ENCODE measurements at places on chromosomes 1 and 21.
A peak's percentile ranks its signal among the peaks of the same experiment; 100 is the strongest.

DNA sequence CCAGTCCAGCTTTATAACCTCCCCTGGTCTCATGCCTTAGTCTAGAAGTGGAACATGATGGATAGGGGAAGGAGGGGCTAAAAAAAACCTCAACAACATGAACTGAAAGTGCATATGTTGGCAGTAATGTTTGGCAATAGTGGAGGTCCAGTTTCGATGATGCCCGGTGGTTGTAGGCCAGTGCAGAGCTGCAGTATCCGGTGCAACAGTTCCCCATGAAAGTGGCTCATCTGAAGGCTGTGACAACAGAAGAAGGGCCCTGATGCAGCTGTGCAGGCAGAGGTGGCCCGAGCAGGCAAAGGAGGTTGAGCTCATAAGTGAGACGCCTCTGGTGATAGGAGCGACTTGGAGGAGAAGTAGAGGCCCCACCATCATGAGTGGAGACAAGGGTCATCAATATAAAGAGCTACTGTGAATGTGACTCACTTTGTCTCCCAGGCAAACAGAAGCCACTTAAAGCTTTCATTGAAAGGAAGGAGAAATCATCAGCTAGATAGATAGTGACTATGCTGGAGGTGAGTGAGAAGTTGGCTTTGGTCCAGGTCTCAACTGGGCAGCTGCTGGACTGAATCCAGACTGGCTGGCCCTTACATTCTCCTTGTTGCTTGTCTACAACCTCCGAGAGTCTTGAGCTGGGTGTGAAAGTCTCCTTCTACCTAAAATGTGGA, 10.2 kb upstream of the CREG1 start:
- DNase-seq, result no peak

GRCh38 chr1:86704972-86705664, 742 bp downstream of the SH3GLB1 start:
- peak; percentile 5 for DNase-seq

DNA sequence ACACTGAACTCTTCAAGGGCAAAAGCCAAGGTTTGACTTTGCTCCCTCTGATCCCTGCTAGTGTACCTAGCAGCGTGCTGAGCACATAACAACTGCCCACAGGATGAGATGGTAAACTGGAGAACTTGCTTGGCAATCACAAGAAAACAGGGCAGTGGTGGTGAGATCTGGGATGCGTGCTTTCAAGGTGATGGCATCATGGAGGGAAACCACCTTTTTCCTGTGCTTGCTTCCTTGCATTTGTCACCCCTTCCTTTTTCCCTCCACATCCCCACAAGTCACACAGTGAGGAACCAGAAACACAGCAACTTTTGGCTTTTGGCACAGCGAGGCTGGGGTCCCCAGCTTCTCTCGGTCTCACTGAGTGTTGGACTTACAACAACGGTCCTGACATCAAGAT, 31.4 kb upstream of the BECN2 start:
- no peak for DNase-seq

DNA sequence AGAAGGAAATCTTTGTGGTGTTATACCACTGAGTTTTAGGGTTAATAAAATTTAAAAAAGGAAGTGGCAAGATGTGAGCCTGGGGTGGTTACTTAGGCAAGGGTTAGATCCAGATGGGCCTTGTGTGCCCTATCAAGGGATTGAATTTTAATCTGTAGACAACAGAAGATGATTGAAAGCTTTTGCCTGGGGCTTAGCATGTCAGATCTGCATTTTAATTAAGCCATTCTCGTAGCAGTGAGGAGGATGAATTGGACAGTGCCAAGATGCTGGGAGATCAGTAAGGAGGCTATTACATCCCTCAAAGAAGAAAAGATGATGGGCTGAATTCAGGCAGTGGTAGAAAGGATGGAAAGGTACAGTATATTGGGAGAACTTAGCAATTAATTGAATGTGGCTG, 42.3 kb downstream of the HMGB4 start:
- DNase-seq, result no peak

DNA sequence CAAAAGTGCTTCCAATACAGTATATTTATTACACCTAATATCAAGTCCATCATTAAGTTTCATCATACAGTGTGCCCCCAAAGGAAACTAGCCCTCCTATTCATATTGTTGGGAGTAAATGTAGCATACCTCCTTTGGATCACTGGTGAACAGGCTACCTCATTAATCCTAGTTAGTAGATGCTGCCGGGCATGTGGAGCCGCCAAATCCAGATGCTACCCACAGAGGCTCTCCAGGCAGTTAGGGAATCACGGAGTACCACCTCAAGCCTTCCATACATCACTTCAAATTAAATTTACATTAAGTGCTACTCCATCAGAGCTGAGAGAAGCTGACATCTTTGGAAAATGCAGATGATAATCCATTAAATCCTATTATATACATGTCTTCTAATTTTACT, 121.7 kb upstream of the FOXD3 start:
- no peak for DNase-seq

DNA sequence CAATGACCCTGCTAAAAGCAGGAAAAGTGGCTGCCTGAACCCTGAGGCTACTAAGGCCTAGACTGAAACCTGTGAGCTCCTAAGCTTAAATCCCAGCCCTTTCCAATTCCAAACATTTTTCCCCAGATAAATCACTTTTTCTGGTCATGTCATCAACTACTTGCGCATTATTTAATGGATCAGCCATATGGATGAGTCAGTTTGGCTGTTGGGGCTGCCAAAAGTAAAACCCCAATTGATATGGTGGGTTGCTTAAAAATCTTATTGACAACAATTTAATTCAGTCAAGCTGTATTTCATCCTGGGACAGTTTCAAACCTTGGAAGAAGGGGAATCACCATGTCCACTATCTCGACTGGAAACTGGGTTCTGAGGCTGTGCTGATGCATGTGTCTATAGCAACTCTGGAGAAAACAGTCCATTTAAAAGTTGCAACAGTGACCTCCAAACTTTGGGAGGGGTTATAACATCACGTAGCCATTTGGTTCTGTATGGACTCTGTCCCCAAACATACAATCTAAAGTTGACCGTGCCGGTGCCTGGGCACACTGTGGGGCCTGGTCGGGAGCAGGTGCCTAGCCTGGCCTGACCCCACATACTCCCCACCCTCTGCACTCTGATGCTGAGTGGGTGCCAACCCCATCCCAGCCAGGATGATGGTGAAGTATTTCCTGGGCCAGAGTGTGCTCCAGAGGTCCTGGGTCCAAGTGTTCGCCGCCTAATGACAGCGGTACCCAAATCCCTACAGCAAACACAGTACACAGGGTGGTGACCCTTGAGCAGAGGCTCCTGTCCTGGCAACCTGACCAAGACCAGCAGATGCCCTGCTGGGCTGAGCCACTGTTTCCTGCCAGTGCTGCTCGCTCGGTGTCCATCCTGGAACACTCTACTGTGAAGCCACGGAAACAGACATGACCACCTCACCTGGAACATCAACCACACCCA, 46.5 kb upstream of the LRRC52 start:
- DNase-seq, result no peak

DNA sequence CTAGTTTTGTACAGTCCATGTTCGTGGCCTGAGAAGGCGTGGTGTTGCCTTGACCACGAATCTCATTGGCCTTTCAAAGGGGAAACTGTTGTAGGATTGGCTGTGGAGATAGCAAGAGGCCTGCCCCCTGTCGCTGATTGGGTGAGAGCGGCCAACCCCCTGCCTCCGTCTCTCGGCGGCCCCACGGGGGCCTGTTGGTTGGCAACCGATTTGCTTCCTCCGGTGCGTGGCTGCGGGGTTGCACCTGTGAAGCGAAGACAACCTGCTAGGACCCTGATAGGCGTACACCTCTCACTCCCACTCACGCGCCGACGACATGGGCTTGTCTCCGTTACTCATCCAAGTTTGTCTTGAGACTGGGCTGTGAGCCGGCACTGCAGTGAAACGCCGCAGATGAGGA, at the start of gene UBE2U:
TSS of gene UBE2U (plus strand) at position 204 of the 400 bp plus-strand sequence. CDS start 428 bp downstream, outside the sequence.
- no peak for DNase-seq

DNA sequence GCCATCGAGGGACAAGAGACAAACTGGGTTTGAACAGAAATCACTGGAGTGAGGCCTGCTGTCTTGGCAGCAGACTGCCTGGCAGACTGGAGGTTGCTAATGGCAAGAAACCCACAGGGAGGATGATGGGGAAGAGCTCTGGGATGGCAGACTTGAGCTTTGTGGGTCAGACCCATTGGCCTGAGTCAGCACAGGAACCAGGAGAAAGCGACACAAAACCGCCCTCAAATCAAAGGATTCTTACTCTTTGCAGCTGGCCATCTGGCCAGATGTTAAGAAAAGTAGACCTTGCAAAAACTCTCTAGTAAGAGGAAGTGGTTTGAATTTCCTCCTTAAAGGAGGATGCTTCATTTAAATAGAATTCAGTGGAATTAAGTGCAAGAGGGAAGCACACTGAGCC, 195.2 kb upstream of the JUN start:
- no peak for DNase-seq

DNA sequence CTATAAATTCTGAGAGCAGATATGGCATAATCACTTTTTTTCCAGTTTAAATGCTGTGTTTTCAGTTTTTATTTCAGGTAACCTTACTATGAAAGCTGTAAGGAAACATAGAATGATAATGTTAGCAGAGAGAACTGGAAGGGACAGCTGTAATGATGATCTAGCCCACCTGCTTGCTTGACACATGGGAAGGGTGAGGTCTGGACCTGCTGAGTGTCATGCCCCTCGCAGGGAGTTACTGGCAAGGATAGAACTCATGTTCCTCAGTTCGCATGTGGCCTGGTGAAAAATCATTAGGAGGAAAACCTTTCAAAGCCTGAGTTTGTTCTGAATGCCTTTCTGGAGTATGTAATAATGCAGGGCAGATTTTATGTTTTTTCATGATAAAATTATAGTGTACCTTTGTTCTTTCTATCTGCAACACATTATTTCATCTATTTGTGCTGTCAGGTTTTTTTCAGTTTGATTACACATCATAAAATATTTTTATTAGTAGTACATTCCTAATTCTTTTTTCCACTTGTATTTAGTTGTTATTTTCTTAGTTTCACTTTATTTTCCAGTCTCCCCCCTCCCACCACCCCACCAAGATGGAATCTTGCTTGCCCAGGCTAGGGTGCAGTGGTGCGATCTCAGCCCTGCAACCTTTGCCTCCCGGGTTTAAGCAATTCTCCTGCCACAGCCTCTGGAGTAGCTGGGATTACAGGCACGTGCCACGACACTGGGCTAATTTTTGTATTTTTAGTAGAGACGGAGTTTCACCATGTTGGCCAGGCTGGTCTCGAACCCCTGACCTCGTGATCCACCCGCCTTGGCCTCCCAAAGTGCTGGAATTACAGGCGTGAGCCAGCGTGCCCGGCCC, 8.0 kb downstream of the DDI2 start:
- DNase-seq, result no peak

- no peak for DNase-seq
Observed at GRCh38 chr1:65791396-65791795, 1.3 kb upstream of the PDE4B start.

DNA sequence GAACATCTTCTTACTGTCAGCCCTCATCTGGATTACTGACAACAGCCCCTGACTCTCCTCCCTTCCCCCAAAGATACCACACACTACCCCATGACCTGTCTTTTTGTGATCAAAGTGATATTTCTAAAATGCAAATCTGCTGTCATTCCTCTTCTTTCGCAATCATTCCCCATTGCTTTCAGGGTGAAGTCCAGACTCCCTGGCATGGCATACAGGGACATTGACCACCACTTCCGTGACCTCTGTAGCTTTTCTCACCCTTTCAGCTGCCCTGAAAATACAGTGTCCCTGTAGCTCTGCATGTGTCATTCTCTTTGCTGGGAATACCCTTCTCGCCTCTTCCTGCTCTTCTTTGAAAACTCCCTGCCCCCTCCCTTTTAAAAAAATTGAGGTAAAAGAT, 4.1 kb downstream of the SERINC2 start:
- no peak for DNase-seq

DNA sequence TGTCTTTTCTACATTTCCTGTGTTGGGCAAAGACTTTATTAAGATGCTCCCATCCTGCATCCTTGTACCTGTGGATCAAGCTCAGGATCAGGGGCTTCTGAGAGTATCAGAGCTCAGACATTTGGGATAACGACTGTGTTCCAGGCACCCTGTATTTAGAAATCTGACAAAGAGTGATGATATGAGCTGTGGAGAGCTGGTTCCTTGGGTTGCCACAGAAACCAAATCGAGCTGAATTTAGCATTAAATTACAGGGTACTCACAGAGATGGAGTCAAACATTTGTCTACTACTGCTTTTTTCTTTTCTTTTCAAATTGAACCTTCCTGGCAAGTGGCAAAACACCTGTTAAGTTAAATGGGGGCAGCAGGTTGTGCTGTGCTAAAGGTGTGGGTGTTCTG, 110.6 kb downstream of the XCL2 start:
- no peak for DNase-seq
